Effector memory CD8-positive, alpha-beta T cell (primary cell): ENCODE measurements at places on chromosomes 3 and 15.

GRCh38 chr15:40768521-40769273 is 1.1 kb upstream of the C15orf62 start:
- DNase-seq: no peak

GRCh38 chr3:33989229-33989628 is 190.8 kb downstream of the PDCD6IP start:
- no peak for DNase-seq

DNA sequence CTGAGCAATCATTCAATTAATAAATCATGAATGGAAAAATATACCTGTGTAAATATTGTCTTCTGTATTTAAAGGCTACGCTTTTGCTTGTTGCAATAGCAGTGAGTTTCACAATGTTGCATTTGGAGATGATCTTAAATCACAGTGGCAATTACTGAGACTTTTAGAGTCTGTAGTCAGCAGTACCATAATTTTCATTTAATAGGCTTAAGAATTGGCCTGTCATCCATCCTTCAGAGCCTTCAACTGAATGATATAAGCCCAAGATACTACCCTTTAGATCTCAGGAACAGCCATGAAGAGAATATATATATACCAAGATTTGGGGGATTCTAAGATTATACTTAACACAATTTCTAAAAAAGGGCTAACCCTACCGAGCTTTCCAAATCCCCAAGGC is 458.1 kb downstream of the GBE1 start:
- no peak for DNase-seq

DNA sequence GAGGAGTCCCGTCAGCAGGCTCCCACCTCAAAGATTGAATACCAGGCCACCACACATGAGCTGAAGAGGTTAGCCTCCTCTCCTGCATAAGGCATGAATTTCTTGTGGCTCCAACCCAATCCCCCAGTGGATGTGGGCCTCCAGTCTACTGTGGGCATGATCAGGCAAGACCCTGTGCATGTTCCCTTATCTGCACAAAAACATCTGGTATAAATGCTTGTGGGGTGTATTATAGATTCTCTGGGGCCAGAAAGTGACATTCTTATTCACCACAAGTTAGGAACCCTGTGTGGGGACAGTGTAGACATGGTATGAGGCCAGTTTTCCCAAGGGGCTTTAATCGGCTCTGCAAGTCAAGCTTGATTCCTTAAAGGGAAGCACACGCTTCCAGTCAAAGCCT is 18.2 kb upstream of the UBP1 start:
- DNase-seq: no peak

DNA sequence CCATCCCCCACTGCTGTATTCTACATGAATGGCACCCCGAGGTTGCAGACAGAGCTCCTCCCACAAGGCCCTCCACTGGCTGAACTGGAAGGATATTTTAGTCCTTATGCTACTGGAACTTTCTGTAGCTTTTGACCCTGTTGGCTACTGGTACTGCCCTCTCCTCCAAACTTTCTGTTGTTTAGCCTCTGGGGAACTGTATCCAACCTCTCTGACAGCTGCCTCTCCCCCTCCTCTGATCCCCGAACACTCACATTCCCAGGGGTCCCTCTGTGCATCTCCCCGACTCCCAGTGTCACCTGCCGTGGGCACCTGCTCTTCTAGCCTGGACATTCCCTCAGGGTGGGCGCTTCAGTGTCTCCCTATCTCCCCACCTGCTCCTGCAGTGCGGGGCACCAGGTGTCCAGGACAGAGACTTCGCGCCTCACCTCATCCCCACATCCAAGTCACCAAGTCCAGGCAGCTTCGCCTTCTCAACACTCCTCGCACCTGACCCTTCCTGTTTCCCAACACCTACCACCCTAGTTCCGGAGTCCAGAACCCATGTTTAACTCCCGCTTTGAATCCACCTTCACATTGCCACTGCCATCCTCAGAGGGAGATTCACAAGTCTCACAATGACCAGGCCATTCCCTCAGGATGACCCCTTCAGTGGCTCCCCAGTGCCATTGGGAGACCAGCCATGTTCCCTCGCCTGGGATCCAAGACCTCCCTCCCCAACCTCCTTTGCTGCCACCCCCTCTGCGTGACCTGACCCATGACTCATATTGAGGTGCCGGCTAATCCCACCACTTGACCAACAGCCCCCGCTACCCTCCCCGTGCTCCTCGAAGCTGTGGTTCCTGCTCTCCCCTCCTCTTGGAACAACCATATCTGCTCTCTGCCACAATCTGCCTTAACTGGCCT is 34.2 kb downstream of the BDH1 start:
- no peak for DNase-seq

DNA sequence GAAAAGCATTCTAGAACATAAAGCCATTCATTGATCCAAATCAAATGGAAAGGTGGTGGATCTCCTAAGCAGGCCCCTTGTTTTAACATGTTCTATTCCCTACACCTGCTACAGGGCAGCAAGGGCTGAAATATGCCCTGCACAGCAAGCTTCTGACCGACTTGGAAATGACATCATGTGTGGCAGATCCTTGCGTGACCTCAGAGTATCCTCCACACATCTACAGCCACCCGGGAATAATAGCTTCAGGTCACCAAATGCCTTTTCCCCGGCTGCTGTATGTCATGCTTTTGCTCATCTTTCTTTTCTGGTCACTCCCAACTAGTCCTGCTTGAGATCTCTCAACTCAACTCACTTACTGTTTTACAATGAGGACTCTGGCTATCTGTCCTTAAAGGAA is 158.2 kb downstream of the ZNF385D start:
- DNase-seq: no peak

- DNase-seq: no peak
These were observed 244.3 kb downstream of the RPLP1 start for GRCh38 chr15:69696946-69697345.

DNA sequence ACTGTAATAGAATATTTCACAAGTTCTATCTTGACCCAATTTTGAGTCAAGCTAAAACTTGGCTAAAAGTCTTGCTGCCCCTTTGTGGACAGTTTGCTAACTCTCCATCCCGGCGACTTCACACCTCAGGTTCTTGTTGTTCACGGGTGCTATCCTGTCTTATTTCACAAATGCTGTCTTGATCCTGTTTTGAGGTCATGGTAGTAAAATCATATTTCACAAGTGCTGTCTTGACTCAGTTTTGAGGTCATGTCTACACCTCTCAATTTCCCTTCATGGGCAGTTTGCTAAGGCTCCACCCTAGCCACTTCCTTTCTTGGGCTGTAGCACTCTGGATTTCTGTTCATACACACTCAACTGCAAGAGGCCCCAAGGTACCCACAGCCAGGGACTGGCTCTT is 45.0 kb upstream of the GK5 start:
- DNase-seq: peak; percentile 37

GRCh38 chr15:47870300-47870955 is 153.1 kb downstream of the SEMA6D start:
- DNase-seq: no peak

DNA sequence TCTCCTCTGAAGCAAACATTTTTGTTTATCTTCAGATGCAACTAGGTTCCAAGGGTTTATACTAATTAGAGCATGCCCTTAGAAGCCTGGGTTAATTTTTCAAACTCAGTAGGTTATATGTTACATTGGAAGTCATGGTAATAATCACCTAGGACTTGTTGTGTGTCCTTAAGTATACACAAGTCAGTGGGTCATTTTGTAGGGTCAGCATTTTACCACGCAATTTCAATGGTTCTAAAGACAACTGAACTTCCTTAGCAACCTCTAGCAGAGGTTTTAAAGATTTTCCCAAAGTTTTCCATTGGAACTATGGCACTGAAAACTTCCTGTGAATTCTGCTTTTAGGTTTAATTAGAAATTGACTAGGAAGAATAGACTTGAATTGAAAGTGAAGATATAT is 99.6 kb upstream of the NANOGP8 start:
- DNase-seq: no peak

DNA sequence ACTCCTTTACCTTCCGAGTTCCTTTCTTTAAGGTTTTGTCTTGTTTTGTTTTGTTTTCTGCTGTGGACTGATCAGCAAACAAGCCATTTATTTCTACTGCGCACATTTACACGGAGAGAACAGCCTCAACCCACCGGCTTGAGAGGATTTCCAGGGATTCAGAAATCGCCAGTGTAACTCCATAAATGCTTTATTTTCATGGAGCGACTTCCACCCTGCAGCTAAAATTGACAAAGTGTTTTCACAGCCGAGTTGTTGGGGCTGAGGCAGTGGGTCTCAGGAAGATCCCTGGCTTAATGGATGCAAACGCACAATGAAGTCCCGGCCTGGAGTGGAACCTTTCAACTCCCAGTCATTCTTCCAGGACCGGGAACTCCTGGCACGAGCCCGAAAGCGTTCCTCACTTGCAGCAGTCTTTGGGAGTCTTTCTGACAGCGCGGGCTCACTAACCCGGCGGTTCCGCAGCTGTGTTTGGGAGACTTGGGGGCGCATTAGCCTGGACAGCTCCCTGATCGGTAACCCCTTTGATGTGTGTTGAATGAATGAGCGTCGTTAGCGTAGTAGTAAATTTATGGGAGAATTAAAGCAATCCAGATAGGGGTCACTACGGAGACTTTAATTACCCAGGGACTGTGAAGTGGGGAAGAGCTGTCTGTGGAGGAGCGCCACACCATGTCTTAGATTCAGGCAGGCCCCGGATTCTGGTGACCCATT is 785 bp upstream of the MYRIP start:
- no peak for DNase-seq

- DNase-seq: no peak
These were observed 143.7 kb downstream of the MYLK start for GRCh38 chr3:123740391-123740822.

GRCh38 chr3:68878322-68878721 is 54.0 kb downstream of the TAFA4 start:
- no peak for DNase-seq

DNA sequence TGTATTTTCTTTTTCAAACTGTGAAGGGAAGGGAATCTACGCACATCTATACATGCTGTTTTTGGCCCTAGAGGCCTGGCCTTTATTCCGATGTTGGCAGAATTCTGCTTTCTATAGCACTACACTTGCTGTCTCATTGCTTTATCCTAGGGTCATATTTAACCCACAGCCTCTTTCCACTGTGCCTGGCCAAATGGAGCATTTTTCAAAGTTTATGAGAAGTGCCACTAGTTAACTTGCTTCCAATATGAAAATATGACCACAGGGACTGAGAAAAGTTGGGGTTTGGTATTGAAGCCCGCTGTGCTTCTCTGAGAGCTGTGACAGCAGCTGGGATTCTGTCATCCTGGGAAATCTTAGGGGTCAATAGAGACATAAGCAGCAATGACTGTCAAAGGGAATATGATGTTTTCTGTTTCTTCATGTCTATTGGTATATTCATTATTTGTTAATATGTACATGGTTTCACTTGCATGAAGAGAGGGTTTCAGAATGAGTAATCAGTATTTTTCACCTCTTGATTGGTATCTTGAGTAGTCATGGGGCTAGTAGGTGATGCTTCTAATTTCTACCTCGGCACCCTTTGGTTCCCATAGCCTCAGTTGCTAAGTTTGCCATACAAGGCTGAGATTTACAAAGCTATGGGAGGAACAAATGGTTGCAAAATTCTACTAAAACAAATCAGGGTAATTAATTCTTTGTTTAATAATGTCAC is 275.8 kb upstream of the RBMS3 start:
- no peak for DNase-seq

- no peak for DNase-seq
These were observed 374.8 kb upstream of the SLCO3A1 start for GRCh38 chr15:91478717-91479191.

GRCh38 chr3:113132571-113132996 is 78.8 kb upstream of the BOC start:
- DNase-seq: no peak

GRCh38 chr3:68173012-68173634 is 518.7 kb upstream of the SUCLG2 start:
- no peak for DNase-seq

- DNase-seq: no peak
These were observed 48.5 kb upstream of the P3H2 start for GRCh38 chr3:190169243-190169642.

GRCh38 chr3:58077596-58078285 is 69.5 kb downstream of the FLNB start:
- DNase-seq: no peak

GRCh38 chr3:186869253-186870100 is 27.0 kb downstream of the ADIPOQ start:
- no peak for DNase-seq

GRCh38 chr3:61684386-61684785 is 123.0 kb downstream of the PTPRG start:
- no peak for DNase-seq

DNA sequence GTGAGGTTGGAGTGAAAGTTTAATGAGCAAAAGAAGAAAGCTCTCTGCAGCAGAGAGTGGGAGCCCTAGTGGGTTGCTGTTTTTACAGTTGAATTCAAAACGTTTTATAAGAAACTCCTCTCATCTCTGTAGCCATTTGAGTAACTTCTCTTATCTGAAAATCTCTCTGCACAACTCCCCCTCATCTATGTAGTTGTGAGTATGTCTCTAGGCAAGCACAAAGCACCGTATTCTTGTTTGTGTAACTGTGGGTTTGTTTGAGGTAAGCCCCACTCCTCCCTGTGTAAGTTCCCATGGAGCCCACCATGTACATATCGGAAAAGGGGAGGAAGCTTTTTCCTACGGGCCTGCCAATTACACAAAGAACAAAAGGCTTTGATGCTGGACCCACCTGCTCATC is 56.5 kb upstream of the GOLGA6L2 start:
- no peak for DNase-seq

- no peak for DNase-seq
These were observed 681 bp downstream of the CTDSPL start for GRCh38 chr3:37862219-37862902.

- DNase-seq: no peak
These were observed 25.6 kb downstream of the ACAN start for GRCh38 chr15:88828791-88829190.

DNA sequence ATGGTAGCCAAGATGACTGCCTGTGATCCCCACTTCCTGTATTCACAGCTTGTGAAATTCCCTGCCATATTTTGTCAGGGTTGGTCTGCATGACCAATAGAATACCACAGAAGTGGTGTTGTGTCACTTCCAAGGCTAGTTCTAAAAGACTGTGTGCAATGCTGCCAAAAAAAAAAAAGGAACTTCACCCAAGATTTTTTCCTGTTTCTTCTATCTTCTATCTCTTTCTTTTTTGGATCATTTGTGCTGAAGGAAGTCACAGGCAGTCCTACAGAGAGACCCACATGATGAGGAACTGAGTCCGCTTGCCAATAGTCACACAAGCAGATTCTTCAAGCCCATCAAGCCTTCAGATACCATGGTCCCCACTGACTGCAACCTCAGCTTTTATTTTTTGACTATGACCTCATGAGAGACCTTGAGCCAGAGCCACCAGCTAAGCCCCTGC is 18.1 kb upstream of the RAF1 start:
- no peak for DNase-seq

- no peak for DNase-seq
These were observed 13.5 kb downstream of the SOX2 start for GRCh38 chr3:181725131-181725731.

- DNase-seq: no peak
These were observed 125.7 kb downstream of the EEFSEC start for GRCh38 chr3:128278761-128279600.

- no peak for DNase-seq
These were observed 138.9 kb upstream of the RORA start for GRCh38 chr15:61367953-61368352.

- DNase-seq: no peak
These were observed 28.7 kb downstream of the SEMA5B start for GRCh38 chr3:122998856-122999255.
